ENCODE measurements at places on chromosomes 6 and 20. TPM values are rescaled to one million over a fixed set of nuclear protein-coding genes. Genes with fewer than 3 reads are reported as not detected.

GRCh38 chr6:117477988-117478852, 4.3 kb upstream of the DCBLD1 start:
- no peak overlapping the region for H3K4me3 ChIP-seq
- H3K27me3 ChIP-seq = peaks cover 46% of the 10 kb centered on the region
- no peaks in the 10 kb centered on the region for H3K36me3 ChIP-seq
- H3K4me1 ChIP-seq = peaks cover 12% of the 10 kb centered on the region
- DNase-seq = peak; percentile 31
- no peak overlapping the region for H3K27ac ChIP-seq

DNA sequence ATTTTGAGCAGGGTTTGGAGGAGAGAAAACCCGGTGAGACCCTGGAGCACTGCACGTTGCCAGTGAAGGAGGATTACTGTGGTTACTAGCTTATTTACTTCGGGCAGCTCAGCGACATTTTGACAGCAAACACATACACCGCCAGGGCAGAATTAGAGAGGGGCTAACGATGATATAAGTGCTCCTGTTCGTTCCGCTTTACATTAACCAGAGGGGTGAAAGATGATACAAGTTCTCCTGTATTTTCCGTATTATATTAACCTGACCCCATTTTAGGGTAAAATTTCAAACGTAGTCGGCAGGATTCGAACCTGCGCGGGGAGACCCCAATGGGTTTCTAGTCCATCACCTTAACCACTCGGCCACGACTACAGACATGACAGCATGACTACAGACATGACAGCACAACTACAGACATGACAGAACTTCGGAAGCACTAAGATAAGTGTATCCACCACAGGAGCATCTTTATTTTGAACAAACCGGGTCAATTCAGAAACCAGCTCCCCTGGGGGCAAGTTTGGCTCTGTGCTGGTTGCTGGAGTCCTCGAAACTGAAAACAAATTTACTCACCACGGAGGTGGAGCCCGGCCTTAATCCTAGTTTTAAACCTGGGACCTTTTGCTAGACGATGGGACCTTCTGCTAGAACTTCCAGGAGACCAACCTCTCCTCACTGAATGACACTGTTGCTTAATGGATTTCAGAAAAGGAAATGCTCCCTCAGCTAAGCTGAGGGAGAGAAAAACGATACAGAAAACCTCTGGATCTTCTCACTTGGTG, 80.4 kb upstream of the ZNF184 start:
- H3K27ac ChIP-seq = peak overlapping the region; percentile 60
- DNase-seq = peak; percentile 42
- peaks cover 4% of the 10 kb centered on the region for H3K36me3 ChIP-seq
- H3K27me3 ChIP-seq = peaks cover 62% of the 10 kb centered on the region

DNA sequence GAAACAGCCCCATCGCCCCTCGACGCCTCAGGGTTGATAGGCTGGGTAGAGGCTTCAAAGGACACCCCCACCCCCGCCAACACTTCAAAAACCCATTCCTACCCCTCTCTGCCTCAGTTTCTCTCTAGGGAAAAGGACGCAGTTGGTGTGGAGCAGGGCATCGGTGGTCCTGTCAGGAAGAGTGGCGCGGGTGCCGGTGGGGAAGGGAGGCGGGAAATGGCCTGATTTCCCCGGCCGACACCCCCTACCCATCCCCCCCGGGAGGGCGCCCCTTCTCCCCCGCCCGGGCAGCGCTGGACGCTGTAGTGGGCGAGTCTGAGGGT, 367 bp downstream of the NRSN2 start:
- H3K36me3 ChIP-seq = peaks cover 2% of the 10 kb centered on the region
- H3K4me3 ChIP-seq = peak overlapping the region; percentile 87
- peaks cover 10% of the 10 kb centered on the region for H3K27me3 ChIP-seq
- H3K27ac ChIP-seq = no peak overlapping the region

The EFCAB8 gene
- total RNA-seq = 0.55 TPM

GRCh38 chr6:85250586-85251220, 199.2 kb upstream of the NT5E start:
- DNase-seq = no peak
- no peaks in the 10 kb centered on the region for H3K4me1 ChIP-seq
- no peak overlapping the region for H3K27ac ChIP-seq
- no peaks in the 10 kb centered on the region for H3K27me3 ChIP-seq
- no peaks in the 10 kb centered on the region for H3K36me3 ChIP-seq

Measured in activated CD4-positive, alpha-beta memory T cell treated with anti-CD3 and anti-CD28 coated beads, Interleukin-2, amount 10 ng/mL, durations not matched to agents 7 days and 5 days (primary cell).